ENCODE measurements at places on chromosomes 2 and 18.

GRCh38 chr18:56455141-56455540 lies 183.3 kb downstream of the TXNL1 start:
- no peak for DNase-seq

- DNase-seq: no peak
Measured at GRCh38 chr2:85222792-85223191, 89.6 kb downstream of the TCF7L1 start.

DNA sequence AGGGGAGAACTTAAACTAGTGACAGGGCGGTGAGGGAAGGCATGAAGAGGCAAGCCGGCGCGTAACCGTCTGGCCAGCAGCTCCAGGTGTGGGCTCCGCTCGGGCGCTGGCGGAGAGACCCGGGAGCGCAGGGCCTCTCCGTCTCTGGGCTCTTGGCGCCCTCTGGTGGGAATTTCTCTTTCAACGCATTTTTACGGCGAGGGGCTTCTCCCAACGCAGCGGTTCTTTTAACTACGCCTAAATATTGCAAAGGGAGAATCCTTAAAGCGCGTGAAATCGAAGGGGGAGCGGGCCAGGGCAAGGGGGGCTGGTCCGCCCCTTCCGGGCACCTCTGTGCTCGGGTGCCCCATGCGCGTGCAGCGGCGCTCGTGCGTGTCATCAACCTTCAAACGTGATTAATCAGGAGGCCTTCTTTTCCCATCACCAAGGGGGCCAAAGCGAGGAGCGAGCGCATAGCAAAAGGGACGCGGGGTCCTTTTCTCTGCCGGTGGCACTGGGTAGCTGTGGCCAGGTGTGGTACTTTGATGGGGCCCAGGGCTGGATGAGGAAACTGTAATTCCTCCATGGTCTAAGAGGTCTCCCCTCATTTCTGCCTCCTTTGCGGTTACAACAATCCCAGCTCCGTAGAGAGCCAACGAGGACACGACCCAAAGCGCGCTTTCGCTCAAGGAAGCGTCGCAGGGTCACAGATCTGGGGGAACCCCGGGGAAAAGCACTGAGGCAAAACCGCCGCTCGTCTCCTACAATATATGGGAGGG lies 762 bp upstream of the GAD1 start:
- DNase-seq: peak; percentile 98

DNA sequence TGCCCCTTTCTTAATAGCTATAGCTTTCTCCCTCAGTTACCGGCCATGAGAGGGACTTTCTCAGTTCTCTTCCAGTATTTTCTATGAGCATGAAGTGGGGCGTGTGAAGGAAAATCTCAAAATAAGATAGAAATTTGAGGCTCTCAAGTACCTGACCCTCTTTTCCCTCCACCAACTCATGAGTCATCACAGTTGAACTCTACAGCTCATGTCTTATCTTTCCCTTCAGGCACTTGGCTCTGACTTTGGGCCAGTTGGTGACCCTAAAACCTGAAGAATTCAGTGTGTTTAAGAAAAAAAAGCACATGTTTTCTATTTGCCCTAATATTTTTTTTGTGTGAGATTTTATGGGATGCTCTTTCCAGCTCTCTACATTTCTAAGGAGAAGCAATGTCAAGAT lies 896.7 kb upstream of the ZEB2 start:
- no peak for DNase-seq

- no peak for DNase-seq
Measured at GRCh38 chr2:226511311-226511710, 288.3 kb downstream of the IRS1 start.

DNA sequence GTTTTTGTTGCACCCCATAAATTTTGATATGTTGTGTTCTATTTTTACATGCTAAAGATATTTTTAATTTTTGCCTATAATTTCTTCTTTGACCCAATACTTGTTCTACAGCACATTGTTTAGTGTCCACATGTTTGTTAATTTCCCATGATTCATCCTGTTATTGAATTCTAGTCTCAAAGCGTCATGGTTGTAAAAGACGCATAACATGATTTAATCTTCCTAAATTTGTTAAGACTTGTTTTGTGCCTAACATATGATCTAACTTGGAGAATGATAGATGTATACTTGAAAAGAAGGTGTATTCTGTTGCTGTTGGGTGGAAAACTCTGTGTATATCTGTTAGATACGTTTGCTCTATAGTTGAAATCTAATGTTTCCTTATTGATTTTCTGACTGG lies 27.1 kb upstream of the SULT1C3 start:
- DNase-seq: no peak

DNA sequence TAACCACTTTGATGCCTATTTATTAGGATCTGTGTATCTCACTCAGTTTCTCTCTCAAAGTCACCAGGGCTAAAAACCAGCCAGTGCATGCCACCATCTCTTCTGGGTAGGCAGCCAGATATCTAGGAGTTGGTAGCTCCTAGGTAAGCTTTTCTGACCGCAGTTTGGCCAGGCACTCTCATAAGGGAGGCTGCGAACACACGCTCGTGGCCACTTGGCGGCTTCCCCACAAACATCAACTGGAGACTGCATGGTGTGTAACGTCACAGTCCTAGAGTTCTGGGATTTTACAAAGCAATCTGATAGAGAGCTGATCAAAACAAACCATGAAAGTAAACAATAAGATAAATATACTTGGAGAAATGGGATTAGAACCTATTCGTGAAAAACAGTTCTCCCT lies 424.3 kb upstream of the ACVR2A start:
- no peak for DNase-seq

GRCh38 chr2:28480403-28481049 lies 15.3 kb upstream of the PLB1 start:
- DNase-seq: no peak

DNA sequence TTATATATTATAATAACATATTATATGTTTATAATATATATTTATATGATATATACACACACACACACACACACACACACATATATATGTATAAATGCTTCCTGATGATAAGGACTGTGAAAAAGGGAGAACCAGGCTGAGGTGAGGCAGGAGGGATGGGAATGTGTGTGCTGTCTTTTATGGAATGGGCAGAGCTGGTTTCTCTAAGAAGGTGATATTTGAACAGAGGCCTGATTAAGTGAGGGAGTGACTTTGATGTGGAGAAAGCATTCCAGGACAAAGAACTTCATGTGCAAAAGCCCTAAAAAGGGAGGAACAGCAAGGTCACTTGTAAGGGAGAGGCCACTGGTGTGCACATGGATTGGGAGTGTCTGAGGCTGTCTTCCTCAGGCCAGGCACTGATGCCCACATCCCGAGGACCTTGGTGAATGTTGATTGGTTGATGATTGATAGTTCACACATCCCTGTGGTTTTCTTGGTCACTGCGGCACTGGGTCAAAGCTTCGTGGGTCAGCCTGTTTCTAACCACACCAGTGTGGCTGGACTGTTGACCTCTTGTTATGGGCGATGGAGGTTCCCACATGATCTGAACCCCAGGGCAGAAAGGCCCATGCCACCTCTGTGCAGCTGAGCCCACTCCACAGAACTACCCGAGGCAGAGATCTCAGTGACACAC lies 196.9 kb downstream of the MYCN start:
- no peak for DNase-seq

DNA sequence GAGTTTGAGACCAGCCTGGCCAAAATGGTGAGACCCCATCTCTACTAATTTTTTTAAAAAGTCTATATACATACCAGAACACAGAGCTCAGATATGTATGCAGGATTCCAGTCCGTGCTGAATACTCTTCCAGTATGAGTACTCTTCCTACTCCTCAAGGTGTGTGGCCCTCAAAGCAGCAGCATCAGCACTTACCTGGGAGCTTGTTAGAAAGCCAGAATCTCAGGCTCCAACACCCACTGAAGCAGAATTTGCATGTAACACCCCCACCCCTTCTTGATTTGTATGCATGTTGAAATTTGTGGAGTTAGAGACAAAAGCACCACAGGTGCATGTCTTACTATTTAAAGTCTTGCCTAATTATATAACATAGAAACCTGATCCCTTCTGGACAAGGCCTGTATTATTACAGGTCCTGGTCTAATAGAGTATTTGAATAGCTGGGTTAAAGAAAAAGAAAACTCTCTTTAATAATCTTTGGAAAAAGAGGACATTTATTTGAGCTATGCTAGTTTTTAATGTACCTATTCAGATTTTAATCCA lies 50.3 kb upstream of the NFE2L2 start:
- DNase-seq: no peak

DNA sequence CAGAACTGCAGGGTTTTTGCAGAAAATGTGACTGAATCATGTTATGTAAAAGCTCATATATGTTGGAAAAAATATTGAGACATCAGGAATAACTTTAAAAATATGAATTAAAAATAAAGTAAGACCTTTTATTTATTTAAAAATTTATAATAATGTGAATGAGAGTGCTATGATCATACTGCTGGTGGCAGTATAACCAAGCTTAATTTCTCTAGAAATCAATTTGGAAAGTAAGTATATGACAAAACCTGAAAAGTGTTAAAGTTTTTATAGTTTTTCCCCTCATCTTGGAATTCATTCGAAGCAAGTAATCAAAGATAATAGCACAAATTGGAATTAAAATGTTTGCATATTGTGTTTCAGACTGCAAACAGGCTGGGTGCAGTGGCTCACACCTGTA lies 7.5 kb downstream of the SLC39A10 start:
- peak; percentile 3 for DNase-seq

DNA sequence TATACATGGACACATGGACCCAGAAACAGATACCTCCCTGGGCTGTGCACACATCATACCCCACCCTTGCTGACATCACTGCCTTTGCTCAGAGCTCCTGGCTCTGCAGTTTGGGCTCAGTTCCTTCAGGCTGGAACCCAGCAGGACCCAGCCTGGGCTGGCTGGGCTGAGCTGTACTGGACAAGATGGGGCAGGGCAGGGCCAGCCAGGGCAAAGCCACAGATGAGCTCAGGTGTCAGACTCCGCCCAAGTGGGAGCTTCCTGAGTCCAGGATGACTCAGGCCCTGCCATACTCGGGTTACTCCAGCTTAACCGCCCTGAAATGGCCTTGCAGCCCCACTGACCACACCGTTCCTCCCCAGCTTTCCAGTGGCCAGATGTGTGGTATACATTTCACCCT lies 284.9 kb downstream of the OSR1 start:
- DNase-seq: peak; percentile 87

DNA sequence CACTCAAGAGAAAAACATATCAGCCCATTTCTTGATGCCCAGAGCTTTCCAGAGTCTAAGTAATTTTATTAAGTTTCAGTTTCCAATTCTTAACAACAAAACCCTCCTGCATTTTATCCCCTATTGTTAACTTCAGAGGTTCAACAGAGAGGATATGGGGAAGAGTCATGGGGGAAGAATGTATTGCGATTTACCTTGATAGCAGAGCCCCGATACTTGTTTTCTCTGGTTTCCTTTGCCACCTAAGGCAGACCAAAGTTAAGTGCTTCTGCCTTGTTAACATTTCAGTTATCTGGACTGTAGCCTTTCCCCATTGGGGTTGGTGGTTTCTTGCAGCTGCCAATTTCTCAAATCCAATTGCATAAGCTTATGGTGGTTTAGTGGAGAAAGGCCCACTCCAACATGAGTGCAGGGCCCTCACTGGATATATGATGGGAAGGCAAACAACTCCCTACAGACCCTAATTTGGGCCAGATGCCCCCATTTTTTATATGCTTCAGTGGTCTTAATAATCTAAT lies 82.0 kb upstream of the ITGB6 start:
- no peak for DNase-seq

DNA sequence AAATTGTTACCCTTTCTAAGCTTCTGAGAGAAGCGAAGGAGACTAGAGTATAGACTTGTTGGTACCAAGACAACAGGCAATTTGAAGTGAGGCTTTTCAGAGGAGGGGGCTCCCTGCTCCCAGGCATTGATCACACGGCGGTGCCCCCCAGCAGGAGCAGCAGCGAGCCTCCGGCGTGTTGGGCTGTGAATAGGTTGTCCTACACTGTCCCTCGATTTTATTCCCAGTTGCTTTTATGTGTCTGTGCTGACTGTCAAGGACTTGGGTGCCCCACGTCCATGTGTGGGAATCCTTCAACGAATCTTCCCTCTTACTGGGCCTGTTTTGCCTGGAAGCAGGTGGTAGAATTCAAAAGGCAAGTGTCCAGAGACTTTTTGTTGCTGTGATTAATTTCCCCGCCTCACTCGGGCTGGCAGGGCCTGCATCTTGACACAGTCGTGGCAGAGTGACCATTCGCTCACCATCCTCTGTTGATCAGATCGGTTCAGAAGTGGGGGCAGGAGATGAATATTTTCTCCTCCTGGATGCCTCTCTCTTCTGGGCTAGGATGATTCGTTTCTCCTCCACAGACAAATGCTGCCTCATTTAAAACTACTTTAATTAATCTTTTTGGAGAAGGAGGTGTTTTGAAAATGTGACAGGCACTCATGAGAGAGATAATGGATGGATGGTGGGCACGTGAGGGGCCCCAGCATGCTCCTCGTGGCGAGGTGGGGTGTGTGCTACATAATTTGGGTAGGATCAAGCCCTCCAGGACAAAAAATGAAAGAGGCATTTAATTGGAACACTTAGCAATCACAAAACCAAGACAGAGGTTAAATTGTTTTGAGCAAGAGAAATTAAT lies 77.6 kb downstream of the SMIM21 start:
- no peak for DNase-seq

DNA sequence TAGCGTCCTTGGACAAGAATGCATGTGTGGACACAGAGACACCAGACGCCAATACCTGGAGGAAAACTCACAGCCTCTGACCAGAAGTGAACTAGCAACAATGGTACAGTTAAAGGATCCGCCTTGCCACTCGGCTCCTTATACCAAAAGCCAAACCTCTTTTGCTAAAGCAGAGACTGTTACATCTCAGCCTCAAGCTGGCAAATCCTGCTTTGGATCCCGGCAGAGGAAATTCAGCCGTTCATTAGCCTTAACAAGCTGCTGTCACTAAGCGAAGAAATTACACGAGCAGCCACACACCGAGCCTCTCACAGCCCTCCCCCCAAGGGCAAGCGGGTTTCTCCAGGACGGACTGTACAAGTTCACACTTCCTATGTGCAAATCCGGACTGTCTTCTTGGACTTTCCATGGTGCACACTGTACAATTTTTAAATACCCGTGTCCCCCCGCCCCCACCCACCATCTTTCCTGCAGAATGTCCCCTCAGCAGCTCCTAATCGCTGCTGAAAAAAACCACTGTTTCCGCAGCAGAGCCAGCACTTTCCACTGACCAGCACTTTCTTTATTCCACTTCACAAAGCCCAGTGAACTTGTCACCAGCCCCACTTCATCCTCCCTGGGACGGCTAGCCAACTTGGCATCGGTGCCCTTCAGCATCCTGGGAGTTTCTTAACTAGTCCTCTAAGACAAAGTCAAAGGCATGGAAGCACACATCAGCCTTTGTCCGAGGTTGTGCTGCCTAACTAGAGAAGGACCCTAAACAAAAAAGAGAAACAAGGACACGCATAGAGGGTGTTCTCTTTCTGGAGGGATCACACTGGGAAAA lies 1.5 kb downstream of the KLF7 start:
- DNase-seq: peak; percentile 62

DNA sequence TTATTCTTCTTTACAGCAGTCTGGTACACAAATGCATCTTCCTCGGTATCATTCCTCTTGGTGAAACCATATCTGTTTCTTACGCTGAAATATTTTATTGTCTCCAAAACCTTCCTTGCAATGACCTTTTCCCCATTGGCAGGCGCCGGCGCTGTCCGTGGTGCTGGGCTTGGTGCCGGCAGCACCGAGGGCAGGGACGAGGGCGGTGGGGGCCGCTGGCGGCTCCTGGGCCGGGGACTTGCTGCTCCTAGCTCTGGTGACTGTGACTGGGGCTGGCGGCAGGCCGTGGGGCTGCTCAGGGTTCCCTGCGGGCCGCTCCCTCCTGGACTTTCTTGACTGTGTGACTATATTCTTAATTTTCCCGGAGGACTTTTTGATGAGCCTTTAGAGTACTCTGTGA lies 72.5 kb downstream of the GPR39 start:
- no peak for DNase-seq

Measured in DMS53 (cell line).